ENCODE measurements at places on chromosomes 4 and X.

- no peak for DNase-seq
Observed at GRCh38 chr4:182188622-182189021, 54.6 kb upstream of the TENM3 start.

GRCh38 chr4:152118819-152119553 is 358.2 kb upstream of the GATB start:
- no peak for DNase-seq

- DNase-seq = no peak
Observed at GRCh38 chr4:138398322-138398721, 156.2 kb upstream of the SLC7A11 start.

GRCh38 chr4:2426711-2427275 is 8.0 kb downstream of the CFAP99 start:
- DNase-seq = no peak

GRCh38 chr4:88054229-88054628 is 46.8 kb downstream of the PKD2 start:
- no peak for DNase-seq

- DNase-seq = no peak
Observed at GRCh38 chr4:94762326-94762725, 4.6 kb downstream of the BMPR1B start.

- no peak for DNase-seq
Observed at GRCh38 chrX:100674705-100675104, 30.7 kb downstream of the SRPX2 start.

Data from HS-27A (cell line).